Skeletal muscle cell (primary cell): ENCODE measurements at places on chromosomes 7 and 10.
A peak's percentile ranks its signal among the peaks of the same experiment; 100 is the strongest.

DNA sequence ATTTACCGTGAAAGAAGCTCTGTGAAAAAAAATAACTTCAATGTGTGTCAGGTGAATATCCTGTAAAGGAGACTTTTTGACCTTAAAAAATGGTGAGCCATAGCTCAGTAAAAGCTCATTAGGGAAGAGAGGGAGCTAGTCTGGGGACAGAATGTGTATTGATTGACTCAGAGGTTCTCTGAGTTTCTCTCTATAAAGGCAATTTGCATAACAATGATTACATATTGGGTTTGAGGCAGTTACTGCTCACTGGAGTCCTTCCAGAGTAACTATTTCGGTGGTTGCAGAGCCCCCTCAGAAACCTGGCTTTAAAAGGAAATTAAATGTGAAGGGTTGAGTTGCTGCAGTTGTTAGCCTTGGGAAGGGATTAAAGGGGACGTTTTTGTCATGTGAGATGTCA is 181.6 kb downstream of the GALNT17 start:
- no peak for DNase-seq

DNA sequence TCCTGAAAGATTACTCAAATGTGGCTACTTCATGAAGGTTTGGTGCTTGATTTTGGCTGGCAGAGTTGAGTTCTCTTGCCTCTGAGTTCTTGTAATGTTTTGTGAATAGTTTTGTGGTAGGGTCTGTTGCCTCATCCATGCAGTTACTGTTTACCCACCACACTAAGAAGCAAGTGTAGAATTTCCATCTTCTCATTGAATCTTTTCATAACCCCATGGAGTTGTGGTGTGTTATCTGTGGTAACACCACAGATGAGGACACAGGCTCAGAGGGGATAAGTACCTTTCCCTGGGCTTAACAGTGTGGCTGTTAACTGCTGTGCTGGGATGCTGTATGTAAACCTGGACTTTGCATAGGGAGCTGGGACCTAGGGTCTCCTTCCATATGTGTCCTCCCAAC is 186.3 kb downstream of the CAMK1D start:
- DNase-seq, result no peak

- DNase-seq, result no peak
Observed at GRCh38 chr7:71615017-71615416, 483.1 kb downstream of the GALNT17 start.

DNA sequence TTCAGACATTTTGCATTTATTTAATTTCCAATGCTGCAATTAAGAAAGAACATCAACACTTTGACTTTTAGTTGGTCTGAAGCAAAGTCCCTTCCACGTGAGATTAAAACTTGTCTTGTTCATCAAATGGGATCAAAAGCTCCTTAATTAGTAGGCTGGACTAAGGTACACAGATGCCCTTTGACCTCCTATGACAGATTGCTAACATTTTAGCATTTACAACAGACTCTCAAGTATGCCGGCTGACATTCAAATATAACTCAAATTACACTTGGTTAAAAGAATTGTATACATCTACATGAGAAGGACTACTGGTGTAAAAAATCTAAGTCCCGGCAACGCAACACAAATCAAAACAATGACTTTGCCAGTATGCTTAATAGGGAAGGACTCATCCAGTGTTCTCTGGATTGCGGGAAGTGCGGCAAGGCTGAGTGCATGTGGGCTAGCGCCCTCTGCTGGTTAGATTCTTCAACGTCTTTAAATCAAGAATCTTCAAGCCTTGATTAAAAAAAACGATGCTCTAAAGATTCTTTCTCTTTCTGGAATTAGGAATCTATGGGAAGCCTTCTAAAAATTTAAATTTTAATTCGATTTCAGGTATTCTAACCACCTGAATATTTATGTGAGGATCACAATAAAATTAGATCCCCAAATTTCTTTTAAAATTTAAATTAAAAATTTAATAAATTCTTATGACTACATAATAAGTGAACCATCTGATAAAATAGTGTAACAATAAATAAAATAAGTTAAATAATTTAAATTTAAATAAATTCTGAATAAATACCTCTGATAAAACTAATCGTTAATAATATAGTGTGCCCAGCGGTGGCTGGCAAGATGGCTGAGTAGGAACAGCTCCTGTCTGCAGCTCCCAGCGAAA is 444.7 kb downstream of the DGKB start:
- DNase-seq, result peak; percentile 43

GRCh38 chr10:17659365-17659764 is 15.4 kb downstream of the STAM start:
- DNase-seq, result no peak

DNA sequence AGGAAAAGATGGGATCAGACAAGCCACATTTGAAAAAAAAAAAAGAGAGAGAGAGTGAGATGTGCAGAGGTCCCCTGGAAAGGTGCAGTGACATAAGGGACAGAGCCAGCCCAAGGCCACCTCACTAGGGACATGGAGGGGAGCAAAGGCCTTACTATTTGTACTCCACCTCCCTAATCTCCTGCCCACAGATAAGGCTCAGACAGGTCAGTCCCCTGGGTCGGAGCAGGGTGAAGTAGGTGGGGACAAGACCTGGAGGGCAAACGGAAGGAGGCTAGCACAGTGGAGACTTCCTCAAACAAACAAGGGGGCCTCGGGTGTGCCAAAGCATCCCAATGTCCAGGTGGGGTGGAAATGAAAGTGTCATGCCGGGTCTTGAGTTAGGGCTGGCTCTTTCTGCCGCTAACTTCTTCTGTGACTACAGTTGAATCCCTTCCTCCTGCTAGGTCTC is 7.0 kb downstream of the PRF1 start:
- no peak for DNase-seq

- no peak for DNase-seq
Observed at GRCh38 chr10:80614576-80615416, 77.1 kb downstream of the SH2D4B start.

- no peak for DNase-seq
Observed at GRCh38 chr7:35967366-35968139, 166.7 kb downstream of the SEPTIN7 start.

GRCh38 chr7:39741942-39742623 is 118.7 kb downstream of the RALA start:
- no peak for DNase-seq

- no peak for DNase-seq
Observed at GRCh38 chr7:143015084-143015483, 11.8 kb downstream of the OR9A2 start.

DNA sequence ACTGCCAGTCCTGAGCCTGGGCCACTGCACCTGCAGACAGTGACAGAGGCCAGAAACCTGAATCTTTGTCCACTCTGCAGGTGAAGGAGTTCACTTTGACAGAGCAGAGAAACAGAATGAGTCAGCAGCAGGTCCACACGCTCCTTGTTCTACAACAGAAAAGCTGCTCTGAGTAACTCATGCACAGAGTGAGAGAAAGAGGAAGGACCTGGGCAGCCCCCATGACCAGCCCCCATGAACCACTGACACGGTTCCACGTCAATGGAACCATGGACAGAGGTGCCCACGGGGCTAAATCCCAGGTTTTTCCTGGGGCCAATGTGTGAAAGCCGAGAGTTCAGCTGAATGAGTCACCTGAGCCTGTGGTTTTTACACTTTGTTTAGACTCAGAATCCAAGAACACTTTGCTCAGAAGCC is 40.8 kb upstream of the CTBP2 start:
- no peak for DNase-seq

DNA sequence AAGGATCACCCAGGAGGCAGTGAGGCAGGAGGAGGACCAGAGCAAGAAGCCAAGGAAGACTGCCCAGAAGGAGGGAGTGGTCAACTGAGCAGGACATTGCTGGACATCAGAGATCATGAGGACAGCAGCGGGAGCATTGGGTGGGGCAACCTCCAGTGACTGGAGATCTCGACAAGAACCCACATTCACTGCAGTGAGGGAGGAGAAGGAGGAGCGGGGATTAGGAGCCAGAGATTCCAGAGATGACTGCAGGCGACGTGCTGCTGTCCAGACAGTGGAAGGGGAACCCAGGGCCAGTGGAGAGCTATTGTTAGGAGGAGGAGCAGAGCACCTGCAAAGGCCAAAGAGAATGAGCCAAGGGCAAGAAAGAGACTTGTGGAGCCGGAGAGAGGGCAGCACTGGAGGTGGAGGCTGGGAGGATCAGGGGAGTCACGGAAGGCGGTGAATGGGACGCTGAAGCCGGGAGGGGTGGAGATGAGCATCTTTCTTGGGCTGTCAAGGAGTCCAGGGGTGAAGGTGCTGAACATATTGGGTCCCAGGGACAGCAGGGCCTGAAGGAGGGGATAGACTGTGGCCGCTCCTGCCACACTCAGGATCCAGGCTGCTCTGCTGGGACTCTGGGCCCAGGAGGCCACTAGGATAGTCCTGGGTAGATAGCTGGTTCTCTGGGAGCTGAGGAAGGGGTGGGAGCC is 140.1 kb upstream of the UNC5B start:
- DNase-seq, result no peak

GRCh38 chr10:102148275-102148674 is 3.9 kb upstream of the NOLC1 start:
- DNase-seq, result no peak

DNA sequence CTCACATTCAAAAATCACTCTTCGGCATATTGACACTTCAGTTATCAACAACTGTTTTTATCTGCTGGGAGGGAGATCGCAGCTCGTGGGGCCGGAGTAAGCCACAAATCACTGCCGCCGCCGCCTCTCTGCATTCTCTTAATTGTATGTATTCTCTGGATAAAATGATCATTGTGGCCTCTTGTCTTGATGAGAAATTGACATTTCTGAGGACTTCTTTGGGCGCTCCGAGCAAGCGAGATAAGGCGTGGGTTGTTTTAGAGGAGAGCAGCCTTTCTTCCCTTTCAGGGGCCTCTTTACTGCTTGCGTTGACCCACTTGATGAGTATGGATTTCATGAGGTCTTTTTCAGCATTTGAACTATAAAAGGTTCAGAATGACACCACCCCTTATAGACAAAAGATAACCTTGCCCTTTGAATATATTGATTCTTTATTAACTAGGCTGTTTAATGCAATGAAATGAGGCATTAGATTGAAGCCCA is 130.6 kb downstream of the EBF3 start:
- no peak for DNase-seq

GRCh38 chr7:1254281-1255079 is 21.8 kb downstream of the UNCX start:
- no peak for DNase-seq

DNA sequence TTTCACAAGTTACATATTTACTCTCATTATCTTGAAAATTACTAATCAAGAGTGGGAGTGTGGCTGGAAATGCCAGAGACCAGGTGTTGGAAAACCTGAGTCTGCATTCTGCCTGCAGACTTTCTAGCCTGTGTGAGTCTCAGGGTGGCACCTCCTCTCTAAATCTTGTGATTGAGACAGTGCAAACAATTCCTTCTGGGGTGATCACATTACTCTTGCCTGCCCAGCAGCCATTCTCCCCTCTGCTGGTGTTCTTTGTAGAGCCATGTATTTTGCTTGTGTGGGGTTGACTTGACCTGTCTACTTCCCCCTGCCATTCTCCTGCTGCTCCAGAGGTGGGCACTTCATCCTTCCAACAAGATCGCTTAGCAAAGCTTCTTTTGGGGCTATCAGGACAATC is 101.1 kb downstream of the RAPGEF5 start:
- no peak for DNase-seq

GRCh38 chr7:25384788-25385505 is 156.7 kb upstream of the NPVF start:
- no peak for DNase-seq

GRCh38 chr10:16968416-16969041 is 151.3 kb upstream of the RSU1 start:
- peak; percentile 70 for DNase-seq

DNA sequence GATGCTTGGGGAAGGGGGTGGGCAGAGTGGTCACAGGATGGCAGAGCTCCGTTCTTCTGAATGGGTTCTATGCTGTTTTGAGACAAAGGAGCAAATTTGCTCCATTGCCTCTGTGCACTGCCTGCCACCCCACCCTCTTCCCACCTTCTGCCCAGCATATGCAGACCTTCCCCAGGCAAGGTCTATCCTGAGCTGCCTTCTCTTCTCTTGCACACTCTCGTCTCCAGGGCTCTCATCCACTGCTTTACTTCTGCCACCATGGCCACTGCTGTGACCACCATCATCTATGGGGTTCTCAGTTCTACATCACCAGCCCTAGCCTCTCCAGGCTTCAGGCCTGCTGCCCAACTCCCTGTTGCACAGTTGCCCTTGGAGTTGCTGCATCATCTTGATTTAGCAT is 230.4 kb downstream of the TMEM178B start:
- no peak for DNase-seq

- DNase-seq, result no peak
Observed at GRCh38 chr10:73779018-73779417, 2.8 kb upstream of the CHCHD1 start.
